ENCODE measurements at places on chromosomes 4 and X.

DNA sequence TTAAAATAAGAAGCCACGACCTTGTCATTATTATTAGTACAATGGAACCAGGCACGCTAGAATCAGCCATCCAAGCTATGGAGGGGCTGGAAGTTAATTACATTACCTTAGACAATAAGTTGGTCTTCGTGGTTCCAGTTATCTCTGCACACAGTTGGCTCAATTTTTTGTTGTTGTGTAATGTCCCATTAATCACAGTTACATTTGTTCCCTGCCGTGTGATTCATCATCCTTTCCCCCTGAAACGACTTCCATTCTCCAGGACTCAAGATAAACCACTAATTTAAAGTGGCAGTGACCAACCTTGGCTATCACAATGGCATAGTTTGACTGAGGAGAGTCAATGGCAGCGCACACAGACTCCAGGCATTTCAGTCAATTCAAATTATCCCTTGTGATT lies 905.0 kb downstream of the RAB28 start:
- DNase-seq = no peak

DNA sequence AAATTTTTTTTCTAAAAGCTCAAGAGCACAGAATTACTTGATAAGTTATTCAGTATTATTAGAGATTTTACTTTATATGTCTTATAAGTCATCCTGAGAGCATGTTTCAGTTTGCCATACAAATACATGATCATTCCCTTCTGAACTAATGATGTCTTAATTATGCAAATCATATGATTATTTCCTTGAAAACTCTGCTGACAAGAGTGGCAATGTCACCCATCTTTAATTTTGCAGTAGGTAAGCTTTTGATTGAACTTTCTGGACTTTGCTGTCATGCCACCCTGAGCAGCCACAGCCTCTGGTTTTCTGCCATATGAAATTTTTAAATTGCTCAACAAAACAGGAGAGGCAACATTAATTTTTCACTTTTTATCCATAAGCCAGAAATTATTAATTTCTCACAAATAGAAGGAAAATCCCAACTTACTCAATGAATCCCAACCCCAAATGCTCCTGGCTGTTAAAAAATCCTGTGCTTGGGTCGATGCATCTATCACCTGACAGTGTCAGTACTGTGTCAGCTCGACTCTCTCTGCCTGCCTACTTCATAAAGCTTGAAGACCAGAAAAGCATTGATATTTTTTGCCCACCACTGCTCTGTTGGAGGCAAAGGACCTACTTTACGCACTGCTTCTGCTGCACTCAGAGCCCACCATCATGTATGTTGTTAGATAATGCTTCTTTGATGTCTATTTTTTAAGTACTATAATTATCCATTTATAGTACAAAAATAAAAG lies 11.6 kb upstream of the HADH start:
- no peak for DNase-seq

GRCh38 chrX:77160301-77160700 lies 286.9 kb upstream of the FGF16 start:
- no peak for DNase-seq

- no peak for DNase-seq
These were observed 221.6 kb upstream of the SPANXN4 start for GRCh38 chrX:142804085-142804484.

GRCh38 chr4:163663454-163664225 lies 169.2 kb downstream of the TMA16 start:
- no peak for DNase-seq

DNA sequence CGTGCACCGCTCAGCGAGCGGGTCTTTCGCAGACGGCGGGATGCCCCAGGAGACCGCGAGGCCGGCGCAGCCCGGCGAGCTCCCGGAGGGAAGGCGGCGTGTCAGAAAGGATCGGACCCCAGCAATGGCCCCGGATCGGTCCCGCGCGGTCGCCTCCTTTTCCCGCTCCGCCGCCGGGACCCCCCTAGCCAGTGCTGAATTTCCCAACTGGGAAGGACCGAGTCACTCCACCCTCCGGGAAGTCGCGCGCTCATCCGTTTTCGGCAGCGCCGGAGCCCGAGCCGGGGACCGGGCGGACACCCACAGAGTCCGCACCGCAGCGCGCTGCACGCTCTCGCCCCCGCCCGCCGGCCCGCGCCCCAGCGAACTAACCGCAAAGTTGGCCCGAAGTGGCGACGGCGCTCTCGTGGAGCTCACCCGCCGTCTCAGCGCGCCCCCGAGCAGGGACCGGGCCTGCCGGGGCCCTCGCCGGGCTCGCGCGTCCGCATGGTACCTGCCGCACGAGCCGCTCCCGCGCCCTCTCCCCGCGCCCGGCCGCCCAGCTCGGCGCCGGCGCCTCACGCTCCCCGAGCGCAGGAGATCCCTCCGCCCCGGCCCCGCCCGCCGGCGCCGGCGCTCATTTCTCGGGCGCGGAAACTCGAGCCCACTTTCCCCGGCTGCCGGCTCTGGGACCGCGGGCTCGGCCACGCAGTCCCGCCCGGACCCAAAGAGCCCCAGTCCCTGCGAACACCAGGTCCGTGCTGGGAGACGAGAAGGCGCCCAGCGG lies at the start of gene FAT1:
FAT1 (minus strand) TSS at position 565 of the 766 bp plus-strand sequence. CDS start 14,029 bp downstream, outside the sequence.
- no peak for DNase-seq

GRCh38 chr4:42570221-42570620 lies 86.7 kb downstream of the ATP8A1 start:
- DNase-seq = no peak

- DNase-seq = no peak
These were observed at the start of gene S100G for GRCh38 chrX:16649858-16650257. Gene S100G, plus strand, starts transcription at chrX:16650158. Its CDS starts 849 bp downstream, at chrX:16651007.
